ENCODE measurements at places on chromosomes 11 and 22. TPM values are rescaled to one million over a fixed set of nuclear protein-coding genes. Genes with fewer than 3 reads are reported as not detected.

GRCh38 chr22:36745301-36745995 lies 30.5 kb downstream of the IFT27 start:
- no peak for DNase-seq
- no peaks in the 10 kb centered on the region for H3K27me3 ChIP-seq
- no peak overlapping the region for H3K4me3 ChIP-seq
- H3K27ac ChIP-seq: no peak overlapping the region
- H3K36me3 ChIP-seq: no peaks in the 10 kb centered on the region

MN1 gene
- 0.32 TPM for total RNA-seq

MMP1 gene
- 15.7 TPM for total RNA-seq

GRCh38 chr11:43138621-43139140 lies 173.1 kb upstream of the API5 start:
- H3K4me1 ChIP-seq: peaks cover 22% of the 10 kb centered on the region
- no peaks in the 10 kb centered on the region for H3K36me3 ChIP-seq
- H3K4me3 ChIP-seq: no peak overlapping the region
- no peaks in the 10 kb centered on the region for H3K27me3 ChIP-seq
- H3K27ac ChIP-seq: no peak overlapping the region
- no peak for DNase-seq

- no peak overlapping the region for H3K27ac ChIP-seq
- no peak overlapping the region for H3K4me3 ChIP-seq
- DNase-seq: no peak
- no peaks in the 10 kb centered on the region for H3K4me1 ChIP-seq
- no peaks in the 10 kb centered on the region for H3K36me3 ChIP-seq
- H3K27me3 ChIP-seq: no peaks in the 10 kb centered on the region
Measured at GRCh38 chr11:70680781-70681281, 282.5 kb downstream of the CTTN start.

OR2D2 gene
- not detected for total RNA-seq

DNA sequence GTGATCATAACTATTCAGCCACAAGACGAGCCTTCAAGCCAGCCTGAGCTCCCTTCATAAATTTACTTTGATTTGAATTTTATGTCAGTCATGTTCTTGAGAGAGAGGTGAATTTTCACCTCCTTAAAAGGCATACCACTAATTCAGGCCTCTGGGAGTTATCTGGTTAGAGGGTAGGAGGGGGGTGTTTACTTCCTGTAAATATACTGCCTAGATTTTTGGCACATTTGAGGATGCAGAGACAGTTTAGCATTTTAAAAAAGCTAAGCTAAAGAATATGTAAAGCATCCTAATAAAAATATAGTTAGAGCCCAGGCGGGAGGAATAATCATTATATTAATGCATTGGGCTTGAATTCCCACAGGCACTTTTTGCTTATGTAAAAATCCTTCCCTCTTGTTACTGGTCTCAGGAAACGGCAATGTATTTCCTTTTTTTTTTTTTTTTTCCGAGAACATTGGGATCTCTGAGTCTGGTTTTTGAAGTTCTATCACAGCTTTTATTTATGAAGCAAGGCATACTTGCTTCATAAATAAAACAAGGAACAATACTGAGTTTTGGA lies 116.5 kb downstream of the CSNK2A3 start:
- H3K27me3 ChIP-seq: no peaks in the 10 kb centered on the region
- H3K36me3 ChIP-seq: no peaks in the 10 kb centered on the region
- H3K4me3 ChIP-seq: no peak overlapping the region
- no peak overlapping the region for H3K27ac ChIP-seq
- no peaks in the 10 kb centered on the region for H3K4me1 ChIP-seq

- H3K4me1 ChIP-seq: peaks cover 10% of the 10 kb centered on the region
- no peak overlapping the region for H3K4me3 ChIP-seq
Measured at GRCh38 chr11:86632499-86633269, 39.7 kb downstream of the ME3 start.

- H3K27me3 ChIP-seq: no peaks in the 10 kb centered on the region
- H3K27ac ChIP-seq: no peak overlapping the region
- no peaks in the 10 kb centered on the region for H3K36me3 ChIP-seq
- H3K4me3 ChIP-seq: no peak overlapping the region
- 0 out of 2 replicates have a peak, but pooled peaks cover 3% of the 10 kb centered on the region for H3K4me1 ChIP-seq
- no peak for DNase-seq
Measured at GRCh38 chr22:26431261-26431995, 2.4 kb downstream of the ASPHD2 start.

GRCh38 chr11:96161307-96162089 lies 181.5 kb downstream of the MAML2 start:
- H3K4me3 ChIP-seq: no peak overlapping the region
- no peak overlapping the region for H3K27ac ChIP-seq
- DNase-seq: no peak
- no peaks in the 10 kb centered on the region for H3K36me3 ChIP-seq
